ENCODE measurements at places on chromosomes 5 and 9.

DNA sequence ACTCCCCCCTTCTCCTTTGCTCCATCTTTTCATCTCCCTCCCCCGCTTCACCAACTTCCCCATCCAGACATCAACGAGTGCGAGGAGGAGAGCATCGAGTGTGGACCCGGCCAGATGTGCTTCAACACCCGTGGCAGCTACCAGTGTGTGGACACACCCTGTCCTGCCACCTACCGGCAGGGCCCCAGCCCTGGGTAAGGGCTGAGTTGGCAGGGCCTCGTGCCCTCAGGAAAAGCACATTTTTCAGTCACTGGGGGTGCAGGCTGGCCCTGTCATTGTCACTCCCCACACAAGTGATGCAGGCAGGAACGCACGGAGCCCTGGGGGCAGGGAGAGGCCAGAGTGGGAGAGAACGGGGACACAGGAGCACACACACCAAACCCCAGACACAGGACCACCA is 12.4 kb upstream of the ASS1 start:
- no peak for DNase-seq

GRCh38 chr9:128247226-128247803 is 28.5 kb downstream of the GOLGA2 start:
- DNase-seq, result no peak

DNA sequence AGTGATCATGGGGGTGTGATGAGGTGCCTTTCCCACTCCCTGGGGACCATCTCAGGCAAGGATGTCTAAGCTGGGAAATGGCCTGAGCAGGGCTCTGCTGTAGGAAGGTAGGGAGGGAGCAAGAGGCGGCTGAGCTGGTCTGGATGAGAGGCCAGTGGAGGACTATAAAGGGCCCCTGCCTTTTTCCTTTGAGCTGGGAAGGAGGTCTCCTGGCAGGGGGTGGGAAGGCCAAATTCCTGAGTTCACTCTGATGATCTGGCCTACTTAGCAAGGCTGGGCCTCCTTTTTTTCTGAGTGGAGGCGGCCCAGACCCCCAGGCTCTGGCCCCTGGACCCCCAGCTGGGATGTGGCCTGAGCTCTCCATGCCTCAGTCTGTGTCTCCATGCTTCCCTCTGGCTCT is 14.3 kb upstream of the PITX1 start:
- no peak for DNase-seq

GRCh38 chr9:18338042-18338441 is 135.9 kb upstream of the ADAMTSL1 start:
- no peak for DNase-seq

GRCh38 chr9:96009690-96010472 is 134.4 kb downstream of the ERCC6L2 start:
- no peak for DNase-seq

DNA sequence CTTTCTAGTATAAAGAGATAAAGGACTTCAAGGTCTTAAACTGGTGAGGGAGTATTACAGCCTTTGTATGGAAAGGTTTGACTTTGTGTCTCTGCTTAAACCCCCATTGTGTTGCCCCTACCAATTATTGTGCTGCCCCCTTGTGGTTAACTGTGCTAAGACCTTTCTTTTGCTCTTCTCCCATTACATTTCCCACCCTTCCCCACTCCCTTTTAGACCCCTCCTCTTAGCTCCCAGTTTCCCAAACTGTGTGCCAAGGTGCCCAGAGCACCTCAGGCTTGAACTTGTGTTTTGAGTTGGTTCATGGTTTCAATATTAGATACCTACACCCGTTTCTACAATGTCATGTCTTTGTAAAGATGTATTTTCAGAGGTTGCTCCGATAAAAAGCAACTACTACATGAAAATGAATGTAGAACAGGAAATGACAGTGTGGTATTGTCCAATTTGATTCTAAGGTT is 2.9 kb downstream of the JAK2 start:
- peak; percentile 67 for DNase-seq

DNA sequence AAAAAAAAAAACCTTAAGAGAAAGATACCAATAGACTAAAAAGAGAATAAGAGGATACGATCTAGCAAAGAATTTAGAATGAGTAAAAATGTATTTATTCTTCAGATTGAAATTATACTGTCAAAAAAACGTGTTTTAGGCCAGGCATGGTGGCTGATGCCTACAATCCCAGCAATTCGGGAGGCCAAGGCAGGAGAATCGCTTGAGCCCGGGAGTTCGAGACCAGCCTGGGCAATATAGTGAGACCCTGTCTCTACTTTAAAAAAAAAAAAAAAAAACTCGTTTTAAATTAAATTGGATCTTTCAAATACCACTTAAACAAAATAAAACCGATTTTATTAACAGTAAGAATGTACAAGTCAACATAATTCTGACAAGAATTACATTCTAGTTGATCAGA is 41.8 kb downstream of the FBXL17 start:
- DNase-seq, result no peak

- DNase-seq, result no peak
Observed at GRCh38 chr5:143402553-143403333, 743 bp downstream of the NR3C1 start.

GRCh38 chr9:120343416-120343815 is 236.6 kb downstream of the CDK5RAP2 start:
- DNase-seq, result no peak

DNA sequence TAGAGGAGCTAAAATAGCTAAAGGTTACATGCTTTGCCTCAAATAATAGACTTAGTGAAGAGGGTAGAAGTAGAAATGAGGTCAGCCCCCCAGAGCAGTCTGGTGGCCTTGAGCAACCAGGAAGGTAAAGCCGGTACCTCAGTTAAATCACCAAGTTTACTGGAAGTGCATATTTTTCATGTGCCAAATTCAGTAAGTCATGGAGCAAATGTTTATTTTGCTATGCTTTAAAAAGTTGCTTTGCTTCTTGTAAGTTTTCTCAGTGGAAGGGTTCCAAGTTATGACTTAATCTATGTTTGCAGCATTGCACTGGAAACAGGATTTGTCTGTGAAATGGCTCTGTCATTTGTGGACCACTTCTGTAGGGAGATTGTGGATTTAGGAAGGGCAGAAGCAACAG is 256.7 kb downstream of the ARRDC3 start:
- no peak for DNase-seq

DNA sequence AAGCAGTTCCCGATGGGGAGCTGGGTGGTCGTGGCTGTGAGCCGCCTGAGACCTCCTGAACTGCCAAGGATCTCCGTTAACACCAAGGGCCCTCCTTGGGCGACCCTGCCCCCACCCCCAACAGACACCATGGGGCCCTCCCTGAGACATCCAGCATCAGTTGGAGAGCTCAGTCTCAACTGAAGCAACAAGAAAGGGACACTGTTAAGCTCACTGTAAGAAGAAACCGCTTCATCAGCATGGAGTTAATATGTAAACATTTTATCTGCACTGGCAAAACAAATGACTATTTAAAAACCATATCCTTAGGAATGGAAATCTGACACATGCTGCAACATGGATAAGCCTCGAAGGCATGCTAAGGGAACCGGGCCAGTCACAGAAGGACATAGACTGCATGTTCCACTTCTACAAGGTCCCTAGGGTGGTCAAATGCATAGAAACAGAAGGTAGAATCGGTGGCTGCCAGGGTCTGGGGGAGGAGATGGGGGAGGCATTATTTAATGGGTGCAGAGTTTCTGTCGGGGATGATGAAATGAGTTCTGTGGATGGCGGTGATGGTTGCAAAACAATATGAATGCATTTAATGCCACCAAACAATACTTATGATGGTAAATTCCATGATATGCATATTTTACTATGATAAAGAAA is 47.4 kb downstream of the ROR2 start:
- no peak for DNase-seq

DNA sequence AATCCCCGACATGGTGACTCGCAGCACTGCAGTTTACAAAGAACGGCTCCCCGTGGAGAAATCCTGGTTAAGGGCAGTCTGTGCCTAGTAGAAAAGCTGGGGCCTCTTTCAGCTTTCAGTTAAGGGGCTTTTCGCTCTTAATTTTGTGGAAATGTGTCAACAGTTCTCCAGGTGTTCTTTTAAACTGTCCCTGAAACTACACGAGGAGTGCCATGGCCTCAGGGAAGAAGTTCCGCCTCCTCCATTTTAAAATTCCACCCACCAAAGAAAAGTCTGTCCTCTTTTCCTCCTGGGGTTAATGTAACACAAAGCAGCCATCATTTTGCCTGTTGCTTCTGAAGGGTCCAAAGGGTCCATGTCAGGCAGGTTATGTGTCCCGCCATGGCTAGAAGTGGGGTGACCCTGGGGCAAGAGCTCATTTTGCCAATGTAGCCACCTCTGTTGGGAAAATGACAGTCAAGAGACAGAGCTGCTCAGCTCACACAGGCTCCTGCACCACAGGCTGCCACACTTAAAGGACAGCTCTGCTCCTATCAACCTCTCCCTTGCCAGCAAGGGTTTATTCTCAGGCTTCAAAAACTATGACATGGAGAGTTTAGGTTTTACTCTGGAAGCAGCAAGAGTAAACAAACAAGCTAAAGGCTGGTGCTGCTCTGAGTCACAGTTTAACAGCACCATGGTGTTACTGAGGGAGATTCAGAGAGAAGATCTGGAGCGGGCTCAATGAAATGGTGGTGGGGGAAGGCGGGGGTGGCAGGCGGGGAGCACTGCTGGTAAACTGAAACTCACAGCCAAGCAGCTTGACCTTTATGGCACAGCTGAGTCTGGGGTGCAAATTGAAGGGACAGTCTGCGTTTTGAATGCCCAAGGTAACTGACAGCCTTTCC is 3.2 kb downstream of the WHRN start:
- DNase-seq, result no peak

DNA sequence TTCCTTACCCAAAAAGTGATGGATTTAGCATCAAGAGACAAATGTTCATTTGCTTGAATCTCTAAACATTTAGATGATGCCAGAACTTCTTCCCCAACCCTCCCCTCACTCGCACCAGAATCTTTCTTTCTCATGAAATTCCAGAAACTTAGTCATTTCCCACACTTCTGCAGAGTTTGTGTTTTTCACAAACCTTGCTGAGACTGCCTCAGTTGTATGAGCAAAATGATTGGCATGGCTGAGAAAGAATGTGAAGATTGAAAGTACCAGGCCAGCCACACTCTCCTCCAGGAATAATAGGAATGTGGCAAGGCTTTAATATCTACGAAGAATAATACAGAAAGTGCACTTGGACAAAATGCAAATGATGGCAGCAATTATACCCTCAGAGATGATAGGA is 428.3 kb upstream of the CDH6 start:
- no peak for DNase-seq

DNA sequence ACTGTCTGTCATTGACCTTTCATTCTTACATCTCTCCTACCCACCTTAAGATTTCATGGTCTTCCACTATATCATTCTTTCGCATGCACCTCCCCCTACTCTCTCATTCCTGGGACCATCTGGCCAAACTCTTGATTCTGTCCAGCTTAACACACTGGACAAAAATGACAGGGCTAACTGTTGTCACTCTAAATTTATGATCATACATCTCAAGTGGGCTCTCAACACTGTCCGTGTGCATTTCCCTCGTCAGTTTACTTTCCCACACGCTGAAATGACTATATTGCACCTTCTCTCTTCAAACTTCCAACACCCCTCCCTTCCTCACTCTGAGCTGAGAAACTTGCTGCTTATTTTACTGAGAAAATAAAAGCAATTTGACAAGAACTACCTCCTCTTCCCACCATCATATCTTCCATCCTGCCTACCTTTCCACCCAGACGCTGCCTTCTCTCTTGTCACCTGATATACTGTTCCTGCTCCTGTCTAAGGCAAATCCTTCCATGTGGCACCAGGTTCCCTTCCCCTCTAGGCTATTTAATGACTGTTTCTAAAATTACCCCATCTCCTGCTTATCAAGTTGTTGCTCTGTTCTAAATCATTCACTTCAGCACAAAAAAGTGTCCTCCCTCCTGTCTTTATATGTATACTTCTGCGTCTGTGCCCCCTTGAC is 8.1 kb upstream of the KLF9 start:
- DNase-seq, result no peak

GRCh38 chr9:80968611-80969010 is 720.7 kb downstream of the TLE1 start:
- DNase-seq, result no peak

DNA sequence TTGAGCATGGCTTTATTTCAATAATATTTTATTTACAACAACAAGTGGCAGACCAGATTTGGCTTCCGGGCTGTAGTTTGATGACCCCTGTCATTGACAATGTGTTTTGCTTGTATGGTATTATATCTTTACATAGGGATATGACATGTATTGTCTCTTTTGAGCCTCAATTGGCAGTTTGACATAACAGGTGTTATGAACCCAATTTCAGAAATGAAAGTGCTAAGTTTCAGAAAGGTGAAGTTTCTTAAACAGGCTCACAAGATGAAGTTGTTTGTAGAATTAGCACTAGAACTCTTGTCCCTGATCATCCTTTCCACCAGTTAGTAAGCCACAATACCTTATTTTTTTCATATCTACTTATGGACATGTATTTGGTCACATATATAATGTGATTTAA is 303.0 kb upstream of the GRIA1 start:
- no peak for DNase-seq

GRCh38 chr5:51889703-51890102 is 506.5 kb downstream of the ISL1 start:
- DNase-seq, result no peak

DNA sequence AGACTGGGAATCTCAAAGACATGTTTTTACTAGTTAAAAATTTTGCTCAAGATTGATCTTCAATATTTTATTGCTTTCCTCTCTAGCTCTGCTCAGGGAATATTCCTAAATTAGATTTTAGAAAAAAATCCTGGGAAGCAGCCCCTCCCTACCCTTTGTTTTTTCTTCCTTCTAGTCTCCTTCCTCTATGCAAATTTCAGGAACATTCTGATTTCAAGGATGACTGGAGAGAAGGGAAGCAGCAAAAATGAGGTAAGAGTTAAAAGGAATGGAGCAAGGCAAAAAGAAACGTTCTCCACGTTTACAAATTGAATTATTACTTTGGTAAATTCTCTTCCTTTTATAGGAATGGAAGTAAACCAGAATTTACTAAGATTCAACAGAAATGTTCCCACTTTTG is 493.4 kb upstream of the TUSC1 start:
- no peak for DNase-seq

- no peak for DNase-seq
Observed at GRCh38 chr5:36537724-36538123, 68.7 kb upstream of the SLC1A3 start.

GRCh38 chr5:176743868-176744583 is 66.3 kb upstream of the UNC5A start:
- no peak for DNase-seq

- DNase-seq, result no peak
Observed at GRCh38 chr9:133107961-133108793, 12.9 kb downstream of the RALGDS start.

- DNase-seq, result peak; percentile 14
Observed at GRCh38 chr5:124393584-124394379, 352.7 kb downstream of the ZNF608 start.

All from NCI-H1048 (cell line).